AG10803 (cell line): ENCODE measurements at places on chromosomes 2 and 18.

DNA sequence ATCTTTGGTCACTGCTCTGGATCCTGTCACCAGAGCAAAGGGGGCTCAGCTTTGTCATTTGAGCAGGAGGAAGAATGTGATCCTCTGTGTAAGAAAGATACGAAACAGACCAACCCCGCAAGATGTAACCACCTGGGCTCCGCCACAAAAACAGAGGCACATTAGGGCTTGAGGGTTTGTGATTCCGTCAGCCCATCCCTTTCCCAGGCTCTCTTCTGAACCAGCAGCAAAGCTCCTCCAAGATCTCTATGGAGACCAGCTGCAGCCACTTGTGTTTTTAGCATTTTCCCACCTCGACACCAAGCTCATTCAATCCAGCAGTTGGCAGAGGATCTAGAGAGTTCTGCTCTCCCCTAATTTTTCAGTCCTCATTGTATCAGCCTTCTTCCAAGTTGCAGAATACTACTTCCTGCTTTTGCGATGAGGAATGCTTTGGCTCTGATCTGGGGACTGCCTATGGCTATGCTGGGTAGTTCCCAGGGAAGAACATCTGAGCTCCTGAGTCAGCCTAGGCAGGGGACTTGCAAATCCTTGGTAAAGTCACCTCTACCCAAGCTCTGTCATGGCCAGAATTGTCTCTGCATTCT is 139.6 kb upstream of the RAB12 start:
- DNase-seq: peak; percentile 44

- no peak for DNase-seq
Measured at GRCh38 chr2:204431529-204431928, 113.7 kb upstream of the PARD3B start.

DNA sequence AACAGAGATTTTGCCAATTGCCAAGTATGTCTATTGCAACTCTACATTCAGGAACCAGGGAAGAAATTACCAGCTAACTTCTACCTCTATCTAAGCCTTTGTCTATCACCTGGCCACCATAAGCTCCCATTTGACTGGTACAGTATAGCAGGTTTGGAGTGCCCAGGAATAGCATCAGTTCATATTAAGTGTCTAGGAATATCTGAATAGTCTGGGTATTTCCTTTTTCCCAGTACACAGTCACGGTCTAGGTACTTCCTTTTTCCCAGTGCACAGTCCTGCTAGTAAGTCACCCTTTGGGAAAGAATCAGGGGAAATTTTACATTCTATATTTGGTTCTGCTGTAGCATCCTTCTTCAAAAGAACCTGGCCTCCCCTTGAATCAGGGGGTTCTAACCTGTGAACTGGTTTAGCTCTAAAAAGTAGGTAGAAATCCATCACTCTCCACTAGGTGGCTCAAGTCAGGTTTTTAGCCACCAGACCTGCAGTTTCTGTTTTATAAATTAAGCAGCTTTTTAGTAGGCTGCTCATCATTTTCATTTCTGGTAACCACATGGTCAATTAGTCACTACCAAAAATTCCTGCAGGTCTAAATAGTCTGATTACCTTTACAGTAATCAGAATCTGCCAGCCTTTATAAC is 49.3 kb upstream of the DNAJC10 start:
- DNase-seq: peak; percentile 10

DNA sequence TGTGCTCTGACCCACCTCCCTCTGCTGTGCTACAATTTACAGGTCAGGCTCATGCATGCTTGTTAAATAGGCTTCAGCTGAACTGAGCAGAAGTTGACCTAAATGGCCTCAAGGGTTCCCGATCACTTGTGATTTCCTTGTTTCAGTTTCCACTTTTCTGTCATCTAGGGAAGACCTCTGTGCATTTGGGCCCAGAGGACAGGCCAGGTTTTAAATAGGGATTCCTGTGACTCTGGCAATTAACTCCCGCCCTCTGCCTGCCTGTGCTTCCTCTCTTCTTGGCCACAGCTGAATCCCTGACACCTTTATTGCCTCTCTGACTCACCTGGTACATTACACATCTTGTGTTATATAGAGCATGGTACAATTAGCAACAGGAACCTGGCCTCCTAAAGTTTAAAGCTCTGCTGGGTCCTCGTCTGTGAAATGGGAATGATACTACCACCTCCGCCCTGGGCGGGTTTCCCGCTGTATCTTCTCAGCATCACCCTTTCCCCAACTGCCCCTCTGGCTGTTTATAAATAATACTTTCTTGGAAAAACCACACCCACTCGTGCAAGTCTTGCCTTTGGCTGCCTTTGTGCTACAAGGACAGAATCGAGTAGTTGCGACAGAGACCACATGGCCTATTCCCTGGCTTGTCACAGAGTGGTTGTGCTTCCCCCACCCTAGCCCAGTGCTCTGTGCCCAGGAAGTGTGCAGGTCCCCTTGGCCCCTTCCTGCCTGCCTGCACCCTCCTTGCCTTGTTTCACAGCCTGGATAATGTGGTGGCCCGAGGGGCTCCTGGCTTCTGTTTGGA is 7.9 kb downstream of the CABLES1 start:
- peak; percentile 63 for DNase-seq

DNA sequence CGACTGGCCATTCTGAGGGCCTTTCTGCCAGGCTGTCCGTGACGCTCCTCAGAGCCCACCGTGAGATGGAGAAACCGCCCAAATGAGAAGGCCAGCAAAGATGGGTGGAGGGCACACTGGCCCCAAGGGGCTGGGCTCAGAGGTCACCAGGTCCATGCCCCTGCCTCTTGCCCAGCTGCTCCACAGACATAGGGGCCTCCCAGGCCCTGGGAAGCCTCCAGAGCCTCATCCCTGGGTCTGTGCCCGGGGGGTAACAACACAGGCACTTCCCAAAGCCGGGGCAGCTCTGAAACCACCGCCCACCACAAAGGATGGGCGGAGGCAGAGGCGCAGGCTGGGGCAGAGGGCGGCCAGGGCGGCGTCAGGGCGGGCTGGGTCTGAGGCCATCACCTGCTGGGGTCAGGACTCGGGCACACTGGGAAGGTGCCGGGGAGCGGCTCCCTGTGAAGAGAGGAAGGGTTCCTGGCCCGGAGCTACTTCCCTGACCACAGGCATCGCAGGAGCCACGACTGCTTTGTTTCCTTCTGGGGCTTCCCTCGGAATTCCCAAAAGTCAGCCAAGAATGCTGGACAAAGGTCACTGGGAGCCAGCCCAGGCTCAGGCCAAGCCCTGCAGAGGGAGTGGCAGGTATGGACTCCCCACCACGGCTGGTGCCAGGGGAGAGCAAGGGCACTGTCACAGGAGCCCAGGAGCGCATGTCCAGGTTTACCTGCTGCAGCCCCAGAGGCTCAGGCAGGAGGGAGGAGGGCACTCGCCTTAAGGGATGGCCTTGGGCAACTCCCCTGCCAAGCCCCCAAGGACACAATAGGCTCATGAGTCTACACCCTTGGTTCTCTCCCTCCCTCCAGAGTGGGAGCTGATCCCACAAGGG is 9.4 kb downstream of the CYP26B1 start:
- DNase-seq: no peak

- DNase-seq: no peak
Measured at GRCh38 chr2:70443726-70444125, 109.9 kb downstream of the TGFA start.

GRCh38 chr18:11324956-11325882 is 175.8 kb upstream of the PIEZO2 start:
- peak; percentile 84 for DNase-seq

DNA sequence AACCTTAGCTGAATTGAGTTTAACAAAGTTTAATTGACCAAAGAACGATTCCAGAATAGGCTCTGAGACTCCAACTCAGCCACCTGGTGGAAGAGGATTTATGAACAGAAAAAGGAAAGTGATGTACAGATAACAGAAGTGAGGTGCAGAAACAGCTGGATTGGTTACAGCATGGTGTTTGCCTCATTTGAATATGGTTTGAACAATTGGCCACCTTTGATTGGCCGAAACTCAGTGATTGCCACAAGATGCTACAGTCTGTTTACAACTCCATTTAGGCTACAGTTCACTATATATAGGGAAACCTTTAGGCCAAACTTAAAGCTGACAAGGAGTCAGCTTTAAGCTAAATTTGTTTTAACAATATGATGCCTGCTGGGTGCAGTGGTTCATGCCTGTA is 28.1 kb upstream of the SLC35G4 start:
- no peak for DNase-seq

GRCh38 chr2:242038928-242039341 is 169.4 kb downstream of the RTP5 start:
- DNase-seq: no peak

- DNase-seq: peak; percentile 19
Measured at GRCh38 chr18:33210575-33211189, 229.8 kb downstream of the CCDC178 start.

- no peak for DNase-seq
Measured at GRCh38 chr18:79479116-79479760, 83.5 kb downstream of the NFATC1 start.

GRCh38 chr18:39624961-39625360 is 2059.4 kb upstream of the CELF4 start:
- DNase-seq: no peak

- DNase-seq: peak; percentile 19
Measured at GRCh38 chr2:25042321-25043240, 705 bp downstream of the EFR3B start.

- peak; percentile 53 for DNase-seq
Measured at GRCh38 chr2:11692966-11693521, 23.0 kb upstream of the NTSR2 start.

DNA sequence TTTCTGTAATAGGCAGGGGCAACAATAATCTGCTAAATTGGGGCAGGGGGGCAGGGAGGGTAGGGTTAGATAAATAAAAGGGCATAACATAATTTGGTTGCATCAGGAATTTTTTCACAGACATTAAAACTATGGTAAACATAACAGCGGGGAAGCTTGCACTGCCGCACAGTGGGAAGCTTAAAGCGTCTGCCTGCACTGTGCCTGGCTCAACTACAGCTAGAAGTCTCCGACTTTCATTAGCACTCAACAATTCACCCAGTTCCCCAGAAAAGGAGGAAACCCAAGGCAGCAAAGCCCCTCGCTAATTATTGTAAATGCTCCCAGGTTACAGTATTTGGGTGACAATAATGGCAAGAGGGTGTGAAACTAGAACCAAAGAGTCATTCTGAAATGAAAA is 562.9 kb downstream of the ARHGAP15 start:
- DNase-seq: no peak

- DNase-seq: no peak
Measured at GRCh38 chr2:138058427-138058826, 94.2 kb downstream of the HNMT start.

DNA sequence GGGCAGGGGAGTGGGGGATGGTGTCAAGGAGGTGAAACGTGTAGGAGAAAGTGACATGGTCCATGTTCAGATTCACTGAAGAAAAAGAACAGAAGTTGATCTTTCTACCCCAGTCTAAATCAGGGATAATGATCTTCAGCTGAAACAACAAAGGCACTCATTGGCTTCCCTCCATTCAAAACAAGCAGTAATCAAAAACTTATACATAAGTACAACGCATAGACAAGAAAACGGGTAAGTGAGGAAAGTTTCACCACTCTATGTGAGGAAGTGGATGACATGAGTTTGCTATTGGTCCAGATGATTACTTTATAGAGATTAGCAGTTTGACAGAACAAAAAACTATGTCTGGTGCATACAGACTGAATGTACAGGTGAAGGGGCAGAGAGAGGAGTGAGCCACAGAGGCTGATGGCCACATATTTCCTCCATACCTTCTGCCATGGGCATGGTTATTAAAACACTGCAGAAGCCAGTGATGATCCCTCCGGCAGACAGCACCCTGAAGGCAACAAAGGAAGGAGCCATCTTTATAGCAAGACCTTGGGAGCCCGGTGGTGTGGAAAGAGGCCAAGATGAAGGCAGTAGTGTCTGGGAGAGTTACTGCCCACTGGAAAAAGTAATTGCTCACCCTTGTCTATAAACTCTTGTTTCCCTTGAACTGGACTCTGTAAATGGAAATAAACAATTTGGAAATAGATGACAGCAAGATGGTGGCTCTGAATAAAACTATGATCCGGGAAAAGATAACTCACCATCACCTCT is 57.7 kb downstream of the SLC25A12 start:
- peak; percentile 17 for DNase-seq

DNA sequence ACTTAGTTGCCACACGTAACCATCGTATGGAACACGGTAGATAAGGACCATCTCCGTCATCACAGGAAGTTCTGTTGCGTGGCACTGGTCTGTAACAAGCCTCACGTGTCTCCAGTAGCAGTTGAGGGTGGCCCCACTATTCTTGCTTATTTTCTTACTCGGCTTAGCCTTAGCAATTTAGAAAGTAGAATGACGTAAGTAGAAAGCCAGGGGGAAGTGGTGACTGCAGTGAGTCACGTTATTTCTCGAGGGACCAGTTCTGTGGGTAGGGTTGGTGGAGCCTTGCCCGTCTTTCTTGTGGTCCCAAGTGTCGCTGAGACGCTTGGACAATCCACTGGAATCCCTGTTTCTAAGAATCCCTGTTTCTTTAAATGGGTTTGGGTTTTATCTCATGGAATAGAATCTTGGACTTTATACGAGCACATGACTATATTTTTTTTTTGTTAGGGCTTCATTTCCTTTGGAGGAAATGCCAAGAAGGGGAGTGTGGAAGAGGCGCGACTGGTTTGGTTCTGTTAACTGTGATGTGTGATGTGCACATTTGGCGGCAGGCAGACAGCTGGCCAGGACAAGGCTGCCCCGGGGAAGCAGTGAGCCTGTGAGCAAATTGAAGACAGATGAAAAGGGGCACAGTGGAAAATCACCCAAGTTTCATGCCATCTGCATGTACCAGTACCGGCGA is 96.2 kb downstream of the CABLES1 start:
- peak; percentile 98 for DNase-seq

DNA sequence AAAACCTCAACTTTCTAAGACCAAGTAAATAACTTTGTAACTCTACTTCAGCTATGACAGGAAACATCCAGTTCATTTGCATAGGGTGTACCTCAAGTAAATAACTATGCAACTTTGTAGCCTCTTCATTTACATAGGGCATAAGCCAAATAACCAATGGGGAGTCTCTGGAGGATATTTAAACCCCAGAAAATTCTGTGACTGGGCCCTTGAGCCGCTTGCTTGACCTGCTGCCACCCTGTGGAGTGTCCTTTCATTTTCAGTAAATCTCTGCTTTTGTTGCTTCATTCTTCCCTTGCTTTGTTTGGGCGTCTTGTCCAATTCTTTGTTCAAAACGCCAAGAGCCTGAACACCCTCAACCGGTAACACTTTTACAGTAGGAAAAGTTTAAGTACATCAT is 1112.7 kb upstream of the NRXN1 start:
- no peak for DNase-seq
